ENCODE measurements at places on chromosomes 12 and 14.

DNA sequence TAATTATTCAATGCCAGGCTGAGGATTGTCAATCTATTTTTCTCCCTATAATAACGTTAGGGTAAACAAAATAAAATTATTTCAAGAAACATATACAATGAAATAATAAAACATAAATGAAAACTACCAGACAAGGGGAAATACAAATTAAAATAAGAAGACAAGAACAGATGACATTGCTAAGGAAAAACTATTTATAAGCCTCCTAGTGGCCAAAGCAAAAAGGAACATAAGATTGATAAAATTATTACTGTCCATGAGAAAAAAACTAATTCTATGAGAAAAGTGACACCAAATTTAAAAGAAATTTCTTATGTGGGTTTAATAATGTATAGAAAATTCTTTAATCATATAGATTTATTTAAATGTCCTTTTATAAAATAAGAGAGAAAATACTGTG is 294.7 kb downstream of the TTC6 start:
- DNase-seq = no peak

GRCh38 chr12:32002848-32003493 is 43.8 kb downstream of the RESF1 start:
- no peak for DNase-seq

DNA sequence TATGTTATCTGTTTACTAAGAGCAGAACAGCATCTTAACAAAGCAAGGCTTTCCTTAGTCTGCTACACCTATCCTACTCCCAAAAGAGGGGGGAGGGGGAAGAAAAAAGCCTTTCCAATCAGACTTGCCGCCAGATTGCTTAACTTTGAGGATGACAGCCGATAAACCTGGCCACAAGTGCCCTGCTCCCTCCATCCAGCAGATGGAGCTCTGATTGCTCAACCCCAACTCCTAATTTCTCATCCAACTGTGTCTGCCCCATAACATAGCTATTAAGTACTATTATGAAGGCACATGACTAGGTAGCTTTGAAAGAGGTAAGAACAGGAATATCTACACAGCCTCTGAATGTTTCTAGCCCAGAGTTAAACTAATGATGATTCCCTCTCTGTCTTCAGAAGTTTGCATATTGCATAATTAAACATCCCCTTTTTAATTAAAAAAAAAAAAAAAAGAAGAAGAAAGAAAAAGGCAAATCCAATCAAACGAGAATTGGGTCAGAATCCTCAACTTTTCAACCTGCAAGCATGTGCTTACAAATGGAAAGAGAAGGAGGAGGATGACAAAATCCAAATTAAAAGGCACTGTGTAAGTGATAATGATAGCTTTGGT is 247.4 kb downstream of the GALC start:
- no peak for DNase-seq

DNA sequence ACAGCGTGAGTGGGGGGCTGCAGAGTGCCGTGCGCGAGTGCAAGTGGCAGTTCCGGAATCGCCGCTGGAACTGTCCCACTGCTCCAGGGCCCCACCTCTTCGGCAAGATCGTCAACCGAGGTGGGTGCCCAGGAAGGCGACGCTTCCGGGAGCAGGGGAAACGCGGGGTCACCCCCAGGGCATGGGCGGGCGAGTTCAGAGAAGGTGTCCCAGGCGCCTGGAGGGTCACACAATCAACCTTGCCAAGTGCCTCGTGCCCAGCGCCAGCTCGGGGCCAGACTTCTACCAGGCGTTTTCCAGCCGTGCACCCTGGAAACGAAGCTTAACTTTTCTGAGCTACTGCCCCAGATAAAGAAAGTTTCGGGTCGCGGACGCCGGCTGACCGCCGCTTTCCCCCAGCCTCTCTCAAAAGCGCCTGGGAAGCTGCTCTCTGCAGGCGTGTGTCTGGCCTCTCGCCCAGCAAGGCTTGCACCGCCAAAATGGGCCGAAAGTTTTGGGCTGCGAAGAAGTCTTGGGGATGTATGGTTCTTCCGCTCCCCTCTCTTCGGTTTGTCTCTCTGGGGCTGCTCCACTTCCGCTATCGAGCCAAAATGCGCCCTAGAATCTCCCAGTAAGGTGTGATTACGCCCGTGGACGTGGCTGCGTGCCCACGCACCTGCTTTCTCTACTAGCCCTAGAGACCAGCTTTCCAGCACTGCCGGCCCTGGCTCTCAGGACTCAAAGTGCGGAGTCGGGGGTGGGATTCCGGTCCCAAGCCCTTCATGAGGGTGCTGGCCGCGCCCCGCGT is 1.7 kb downstream of the WNT1 start:
- no peak for DNase-seq

GRCh38 chr14:44982594-44982993 is 20.6 kb downstream of the TOGARAM1 start:
- no peak for DNase-seq

DNA sequence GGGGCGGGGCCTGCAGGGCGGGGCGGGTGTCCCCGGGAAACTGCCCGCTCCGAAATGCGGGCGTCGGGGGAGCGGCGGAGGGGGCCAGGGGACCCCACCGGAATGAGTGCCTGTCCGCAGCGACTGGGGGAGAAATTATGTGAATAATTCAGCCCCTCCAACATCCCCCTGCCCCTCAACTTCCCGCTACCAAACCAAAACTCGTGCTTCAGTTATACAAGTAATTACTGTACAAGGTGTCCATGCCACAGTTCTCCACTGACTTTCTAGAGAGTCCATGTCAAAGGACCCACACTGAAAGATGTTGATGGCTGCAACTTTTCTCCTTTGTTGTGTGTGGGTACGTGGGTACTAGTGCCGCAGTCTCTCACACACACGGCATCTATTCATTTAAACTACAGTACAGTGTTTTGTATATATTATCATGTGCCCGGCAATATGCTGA is 414 bp upstream of the CDK17 start:
- DNase-seq = no peak

DNA sequence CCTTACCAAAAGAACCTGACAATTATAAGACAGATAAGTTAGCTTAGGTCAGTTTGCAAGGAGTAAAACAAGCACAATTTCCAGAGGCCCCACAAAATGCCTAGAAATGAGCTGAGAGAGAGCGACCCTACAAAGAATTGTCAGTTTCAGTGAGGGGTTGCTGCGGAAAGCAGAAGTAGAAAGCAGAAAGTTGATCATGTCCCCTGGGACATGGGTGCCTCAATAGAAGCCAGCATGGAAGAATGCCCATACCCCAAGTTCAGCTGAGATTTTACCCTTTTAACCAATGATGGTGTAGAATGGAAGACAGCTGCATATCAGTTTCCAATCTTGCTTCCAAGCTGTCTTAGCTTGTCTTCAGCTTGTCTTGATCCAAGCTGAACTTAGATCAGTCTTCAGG is 21.8 kb upstream of the CRY1 start:
- no peak for DNase-seq

GRCh38 chr12:17992002-17992656 is 97.9 kb downstream of the RERGL start:
- no peak for DNase-seq

DNA sequence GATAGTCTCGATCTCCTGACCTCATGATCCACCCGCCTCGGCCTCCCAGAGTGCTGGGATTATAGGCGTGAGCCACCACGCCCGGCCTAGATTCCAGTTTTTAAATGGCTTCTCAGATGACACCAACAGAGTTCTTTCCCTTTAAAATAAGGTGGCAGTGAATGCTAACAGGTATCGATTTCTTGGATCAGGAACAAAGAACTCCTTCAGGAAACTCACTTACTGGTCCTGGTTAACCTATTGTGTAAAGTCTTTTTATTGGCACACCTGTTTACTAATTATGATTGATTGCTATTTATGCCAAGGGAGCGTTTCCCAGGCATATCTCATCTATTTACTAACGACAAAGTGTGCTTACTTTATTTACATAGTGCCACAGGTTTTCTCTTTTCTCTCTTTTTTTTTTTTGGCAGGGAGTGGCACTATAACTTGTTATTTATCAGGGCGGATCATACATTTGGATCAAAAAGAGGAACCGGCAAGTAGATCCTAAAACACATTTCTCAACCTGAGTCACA is 89.7 kb downstream of the GLT1D1 start:
- DNase-seq = no peak

GRCh38 chr12:104504146-104504545 is 47.4 kb downstream of the CHST11 start:
- DNase-seq = no peak

Data from activated CD4-positive, alpha-beta T cell treated with anti-CD3 and anti-CD28 coated beads, Interleukin-2, amount 50 U/mL, for 4 hours (primary cell).